ENCODE measurements at places on chromosomes 13 and 19. TPM values are rescaled to one million over a fixed set of nuclear protein-coding genes. Genes with fewer than 3 reads are reported as not detected.

GRCh38 chr13:111881700-111882099, 185.2 kb upstream of the SOX1 start:
- H3K4me1 ChIP-seq = peaks cover 5% of the 10 kb centered on the region
- no peaks in the 10 kb centered on the region for H3K36me3 ChIP-seq
- DNase-seq = no peak
- no peak overlapping the region for H3K27ac ChIP-seq
- H3K27me3 ChIP-seq = no peaks in the 10 kb centered on the region

- no peak overlapping the region for H3K27ac ChIP-seq
- H3K4me3 ChIP-seq = no peak overlapping the region
- no peak for DNase-seq
- no peaks in the 10 kb centered on the region for H3K27me3 ChIP-seq
- H3K4me1 ChIP-seq = peaks cover 14% of the 10 kb centered on the region
These were observed 1364.9 kb upstream of the MIR17HG start for GRCh38 chr13:89982407-89983095.

The SH2D3A gene
- total RNA-seq = 25.6 TPM

The FGF22 gene
- 2.8 TPM for total RNA-seq

DNA sequence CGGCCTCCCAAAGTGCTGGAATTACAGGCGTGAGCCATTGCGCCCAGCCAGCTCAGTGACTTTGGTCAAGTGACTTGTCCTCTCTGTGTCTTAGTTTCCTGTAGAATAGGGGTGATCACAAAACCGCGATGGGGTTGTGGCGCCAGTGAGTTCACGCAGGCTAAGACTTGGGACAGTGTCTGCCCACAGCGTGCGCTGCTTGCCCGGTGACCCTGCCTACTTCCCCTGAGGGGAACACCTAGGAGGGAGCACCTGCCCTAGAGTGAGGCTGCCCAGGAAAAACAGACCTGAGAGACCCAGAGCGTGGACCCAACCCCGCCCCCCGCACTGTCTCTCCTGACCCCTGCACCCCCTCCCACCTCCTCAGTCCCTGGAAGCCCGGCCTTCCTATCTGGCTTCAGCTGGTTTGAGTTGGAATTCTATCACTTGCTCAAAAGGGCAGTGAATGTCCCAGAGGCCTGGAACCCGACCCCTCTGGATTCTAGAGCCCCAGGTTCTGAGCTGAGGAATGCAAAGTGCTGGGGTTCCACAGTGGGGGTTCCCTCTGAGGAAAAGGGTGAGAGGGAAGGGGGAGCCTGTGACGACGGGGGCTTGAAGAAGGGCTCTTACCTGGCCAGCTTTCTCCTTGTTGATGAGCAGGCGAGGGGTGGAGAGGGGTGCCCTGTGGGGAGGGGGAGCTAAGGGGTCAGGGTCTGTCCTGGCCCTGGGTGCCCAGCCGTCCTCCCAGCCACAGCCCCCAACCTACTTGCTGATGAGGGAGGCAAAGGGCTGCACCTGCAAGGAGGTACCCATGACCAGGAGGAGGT, 2.2 kb upstream of the RINL start:
- H3K27ac ChIP-seq = no peak overlapping the region
- peaks cover 3% of the 10 kb centered on the region for H3K27me3 ChIP-seq
- DNase-seq = peak; percentile 62
- H3K36me3 ChIP-seq = no peaks in the 10 kb centered on the region

DNA sequence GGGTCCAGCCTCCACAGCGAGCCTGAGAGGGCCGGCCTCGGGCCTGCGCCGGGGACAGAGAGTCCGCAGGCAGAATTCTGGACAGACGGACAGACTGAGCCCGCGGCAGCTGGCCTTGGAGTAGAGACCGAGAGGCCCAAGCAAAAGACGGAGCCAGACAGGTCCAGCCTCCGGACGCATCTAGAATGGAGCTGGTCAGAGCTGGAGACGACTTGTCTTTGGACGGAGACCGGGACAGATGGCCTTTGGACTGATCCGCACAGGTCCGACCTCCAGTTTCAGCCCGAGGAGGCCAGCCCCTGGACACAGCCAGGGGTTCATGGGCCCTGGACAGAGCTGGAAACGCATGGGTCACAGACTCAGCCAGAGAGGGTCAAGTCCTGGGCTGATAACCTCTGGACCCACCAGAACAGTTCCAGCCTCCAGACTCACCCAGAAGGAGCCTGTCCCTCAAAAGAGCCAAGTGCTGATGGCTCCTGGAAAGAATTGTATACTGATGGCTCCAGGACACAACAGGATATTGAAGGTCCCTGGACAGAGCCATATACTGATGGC, 490 bp downstream of the ITPKC start:
- peak overlapping the region; percentile 99 for H3K4me3 ChIP-seq
- H3K36me3 ChIP-seq = peaks cover 6% of the 10 kb centered on the region
- peak overlapping the region; percentile 83 for H3K27ac ChIP-seq

DNA sequence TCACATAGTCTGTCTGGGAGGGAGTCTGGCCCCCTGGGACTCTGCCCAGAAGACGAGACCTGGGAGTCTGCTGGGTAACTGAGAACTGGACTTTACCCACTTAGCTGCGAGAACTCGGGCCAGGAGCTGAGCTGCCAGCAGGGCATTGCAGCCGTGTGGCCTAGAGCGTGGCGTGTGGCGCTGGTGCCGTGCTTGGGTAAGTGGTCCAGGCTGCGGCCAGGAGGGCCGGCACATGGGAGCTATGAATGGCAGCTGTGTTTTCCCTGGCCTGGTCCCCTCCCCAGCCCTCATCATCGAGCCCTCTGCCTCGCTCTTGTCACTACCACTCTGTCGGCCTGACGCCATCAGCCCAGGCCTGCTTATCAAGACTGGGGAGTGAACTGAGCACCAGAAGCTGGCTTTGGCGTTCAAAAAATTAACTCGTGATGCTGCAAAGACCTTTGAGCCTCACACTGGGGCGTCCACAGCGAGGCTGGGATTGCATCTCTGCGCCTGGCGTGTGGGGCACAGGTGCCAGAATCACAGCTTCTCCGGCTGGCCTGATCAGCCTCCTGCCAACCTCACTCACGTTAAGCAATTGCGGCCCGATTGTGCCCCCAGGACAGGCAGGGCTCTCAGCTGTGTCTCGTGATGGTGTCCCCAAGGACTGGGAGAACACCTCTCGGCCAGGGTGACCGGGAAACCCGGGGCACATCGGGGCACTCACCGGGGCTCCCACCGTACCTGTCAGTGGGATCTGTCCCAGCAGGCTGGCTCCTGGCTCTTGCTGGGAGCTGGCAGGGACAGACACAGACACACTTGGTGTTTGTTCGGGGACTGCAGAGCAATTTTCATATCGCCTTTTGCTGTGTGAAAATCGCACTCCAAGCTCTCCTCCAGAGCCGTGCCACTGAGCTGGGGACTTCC, 85.9 kb downstream of the KDM4B start:
- H3K4me1 ChIP-seq = no peaks in the 10 kb centered on the region
- DNase-seq = no peak
- H3K36me3 ChIP-seq = no peaks in the 10 kb centered on the region
- no peaks in the 10 kb centered on the region for H3K27me3 ChIP-seq

GRCh38 chr19:1000095-1000494, at the start of gene GRIN3B:
Gene GRIN3B, plus strand, starts transcription at chr19:1000419. Its CDS starts 19 bp downstream, at chr19:1000438.
- no peaks in the 10 kb centered on the region for H3K4me1 ChIP-seq
- DNase-seq = peak; percentile 90
- H3K27me3 ChIP-seq = peaks cover 45% of the 10 kb centered on the region
- H3K36me3 ChIP-seq = no peaks in the 10 kb centered on the region
- peak within 1 kb of the TSS; percentile 61 for H3K4me3 ChIP-seq
- H3K27ac ChIP-seq = no peak within 1 kb of the TSS

DNA sequence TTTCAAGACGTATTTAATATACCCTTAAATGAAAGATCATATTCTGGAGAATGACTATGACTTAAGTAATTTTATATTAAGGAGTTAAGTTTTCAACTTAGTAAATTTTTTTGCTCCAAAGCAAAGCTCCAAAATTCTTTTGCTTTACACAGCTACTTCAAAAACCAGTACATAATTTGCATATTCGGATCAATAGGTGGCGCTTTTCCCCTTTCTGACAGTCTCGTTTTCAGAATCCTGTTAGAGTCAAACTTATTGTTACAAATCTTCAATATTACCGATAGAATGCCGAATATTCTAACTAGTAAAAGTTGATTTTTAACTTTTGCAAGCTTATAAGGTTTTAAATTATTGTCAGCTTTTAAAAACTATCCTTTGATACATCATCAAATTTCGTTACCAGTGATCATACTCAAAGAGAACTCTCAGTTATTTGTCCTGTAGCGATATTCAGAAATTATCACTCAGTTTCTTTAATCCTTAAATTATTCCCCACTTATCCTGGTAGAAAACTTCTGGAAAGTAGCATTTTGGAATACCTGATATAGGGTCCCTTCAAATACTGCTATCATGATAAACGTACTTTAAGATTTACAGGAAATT, 852.7 kb upstream of the KLHL1 start:
- DNase-seq = peak; percentile 26
- no peaks in the 10 kb centered on the region for H3K36me3 ChIP-seq
- no peak overlapping the region for H3K27ac ChIP-seq
- no peaks in the 10 kb centered on the region for H3K27me3 ChIP-seq

DNA sequence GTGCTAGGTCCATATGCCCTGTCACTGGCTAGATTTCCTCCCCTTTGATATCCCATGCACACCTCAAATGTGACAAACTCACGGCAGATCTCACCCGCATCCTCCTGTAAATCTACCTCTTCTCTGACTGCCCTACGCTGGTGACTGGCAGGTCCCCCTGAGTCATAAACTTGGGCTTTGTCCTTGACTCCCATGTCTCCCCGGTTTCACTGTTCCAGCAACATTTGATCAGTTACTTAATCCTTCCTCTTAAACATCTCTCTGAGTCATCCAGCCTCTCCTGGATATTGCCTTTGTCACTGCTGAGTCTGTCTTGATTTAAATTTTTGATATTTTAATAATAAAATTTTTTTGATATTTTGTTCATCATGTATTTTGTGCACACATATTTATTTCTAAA, 26.5 kb downstream of the FAM216B start:
- H3K27ac ChIP-seq = no peak overlapping the region
- no peak overlapping the region for H3K4me3 ChIP-seq
- no peak for DNase-seq
- 0 out of 2 replicates have a peak, but pooled peaks cover 3% of the 10 kb centered on the region for H3K36me3 ChIP-seq

GRCh38 chr19:40724855-40725254, 7.9 kb downstream of the ITPKC start:
- H3K36me3 ChIP-seq = 0 out of 2 replicates have a peak, but pooled peaks cover 8% of the 10 kb centered on the region
- H3K27me3 ChIP-seq = no peaks in the 10 kb centered on the region
- no peak overlapping the region for H3K27ac ChIP-seq
- H3K4me1 ChIP-seq = no peaks in the 10 kb centered on the region
- no peak for DNase-seq
- no peak overlapping the region for H3K4me3 ChIP-seq

The IL12RB1 gene
- total RNA-seq = not detected

DNA sequence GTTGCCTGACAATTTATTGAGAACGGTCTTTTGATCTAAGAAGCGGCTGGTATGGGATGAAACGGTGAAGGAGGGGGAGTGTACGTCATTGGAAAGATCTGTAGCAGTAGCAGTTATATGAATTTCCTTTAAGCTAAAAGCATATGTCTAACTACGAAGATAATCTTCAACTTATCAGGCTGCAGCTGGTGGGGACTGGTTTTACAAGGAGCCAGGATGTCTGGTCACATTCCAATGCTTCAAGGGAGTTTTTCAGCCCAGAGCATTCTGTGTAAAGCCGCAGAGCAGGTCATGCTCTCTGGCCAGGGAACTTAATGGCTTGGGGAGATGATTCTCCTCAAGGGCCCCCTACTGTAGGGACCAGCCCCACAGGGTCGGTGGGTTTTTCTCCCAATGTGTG, 29.2 kb downstream of the CLEC4M start:
- H3K27me3 ChIP-seq = peaks cover 35% of the 10 kb centered on the region
- DNase-seq = peak; percentile 12
- H3K36me3 ChIP-seq = no peaks in the 10 kb centered on the region
- H3K4me1 ChIP-seq = no peaks in the 10 kb centered on the region

The SLC5A5 gene
- 2.1 TPM for total RNA-seq

The MIR17HG gene
- 44.8 TPM for total RNA-seq

DNA sequence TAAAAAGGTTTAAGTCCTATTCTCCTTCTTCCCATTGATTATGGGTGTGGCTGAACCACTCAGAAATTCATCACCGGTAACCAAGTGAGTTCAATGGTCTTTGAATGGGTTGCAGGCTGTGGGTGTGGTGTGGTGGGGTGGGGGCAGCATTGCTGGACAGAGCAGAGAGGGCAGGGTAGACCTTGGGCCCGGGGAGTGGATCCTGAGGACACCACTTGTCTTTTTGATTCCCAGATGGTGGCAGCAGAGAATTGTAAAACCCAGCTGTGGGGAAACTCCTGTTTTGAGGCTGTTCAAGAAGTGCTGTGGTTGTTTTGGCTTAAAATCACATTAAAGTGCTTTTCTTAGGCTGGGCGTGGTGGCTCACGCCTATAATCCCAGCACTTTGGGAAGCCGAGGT, 45.8 kb upstream of the RGCC start:
- H3K4me1 ChIP-seq = no peaks in the 10 kb centered on the region
- H3K27me3 ChIP-seq = no peaks in the 10 kb centered on the region
- no peak overlapping the region for H3K27ac ChIP-seq
- H3K4me3 ChIP-seq = no peak overlapping the region
- DNase-seq = peak; percentile 50

Measured in GM23338 (cell line).